ENCODE measurements at places on chromosomes 7 and 10. TPM values are rescaled to one million over a fixed set of nuclear protein-coding genes. Genes with fewer than 3 reads are reported as not detected.
A peak's percentile ranks its signal among the peaks of the same experiment; 100 is the strongest.

- no peak for DNase-seq
- H3K27me3 ChIP-seq = no peaks in the 10 kb centered on the region
- H3K36me3 ChIP-seq = no peaks in the 10 kb centered on the region
- H3K4me1 ChIP-seq = peaks cover 46% of the 10 kb centered on the region
- H3K27ac ChIP-seq = no peak overlapping the region
These were observed 300.4 kb downstream of the AHR start for GRCh38 chr7:17598846-17599245.

GRCh38 chr7:10908600-10908999 lies 65.1 kb upstream of the PHF14 start:
- no peaks in the 10 kb centered on the region for H3K27me3 ChIP-seq
- H3K4me1 ChIP-seq = no peaks in the 10 kb centered on the region
- no peak for DNase-seq
- H3K36me3 ChIP-seq = no peaks in the 10 kb centered on the region
- H3K4me3 ChIP-seq = no peak overlapping the region
- H3K27ac ChIP-seq = no peak overlapping the region

DNA sequence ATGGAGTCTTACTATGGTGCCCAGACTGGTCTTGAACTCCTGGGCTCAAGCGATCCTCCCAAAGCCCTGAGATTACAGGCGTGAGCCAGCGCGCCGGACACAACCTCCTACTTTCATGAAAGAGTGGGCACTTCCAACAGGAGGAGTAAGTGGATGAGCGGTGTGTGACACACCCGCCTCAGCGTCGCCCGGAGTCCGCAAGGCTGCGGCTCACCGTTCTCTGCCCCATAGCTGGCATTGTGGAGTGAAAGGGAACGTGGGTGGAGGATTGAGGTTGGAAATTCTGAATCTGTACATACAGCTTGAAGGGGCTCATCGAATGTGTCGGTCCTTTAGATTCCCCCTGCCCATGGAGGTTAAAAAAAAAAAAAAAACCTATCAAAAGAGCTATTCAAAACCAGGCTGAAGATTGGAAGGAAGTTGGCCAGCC lies 524 bp upstream of the PRXL2A start:
- DNase-seq = peak; percentile 62
- no peaks in the 10 kb centered on the region for H3K27me3 ChIP-seq
- no peaks in the 10 kb centered on the region for H3K36me3 ChIP-seq
- no peak overlapping the region for H3K27ac ChIP-seq

GRCh38 chr7:117836-118614 lies 74.3 kb upstream of the FAM20C start:
- no peak overlapping the region for H3K4me3 ChIP-seq
- 0 out of 2 replicates have a peak, but pooled peaks cover 4% of the 10 kb centered on the region for H3K27me3 ChIP-seq
- no peaks in the 10 kb centered on the region for H3K36me3 ChIP-seq
- H3K4me1 ChIP-seq = no peaks in the 10 kb centered on the region

- H3K27ac ChIP-seq = no peak overlapping the region
- no peaks in the 10 kb centered on the region for H3K27me3 ChIP-seq
- DNase-seq = no peak
- H3K4me1 ChIP-seq = peaks cover 9% of the 10 kb centered on the region
These were observed 288.3 kb downstream of the CAMK1D start for GRCh38 chr10:12637649-12638048.

DNA sequence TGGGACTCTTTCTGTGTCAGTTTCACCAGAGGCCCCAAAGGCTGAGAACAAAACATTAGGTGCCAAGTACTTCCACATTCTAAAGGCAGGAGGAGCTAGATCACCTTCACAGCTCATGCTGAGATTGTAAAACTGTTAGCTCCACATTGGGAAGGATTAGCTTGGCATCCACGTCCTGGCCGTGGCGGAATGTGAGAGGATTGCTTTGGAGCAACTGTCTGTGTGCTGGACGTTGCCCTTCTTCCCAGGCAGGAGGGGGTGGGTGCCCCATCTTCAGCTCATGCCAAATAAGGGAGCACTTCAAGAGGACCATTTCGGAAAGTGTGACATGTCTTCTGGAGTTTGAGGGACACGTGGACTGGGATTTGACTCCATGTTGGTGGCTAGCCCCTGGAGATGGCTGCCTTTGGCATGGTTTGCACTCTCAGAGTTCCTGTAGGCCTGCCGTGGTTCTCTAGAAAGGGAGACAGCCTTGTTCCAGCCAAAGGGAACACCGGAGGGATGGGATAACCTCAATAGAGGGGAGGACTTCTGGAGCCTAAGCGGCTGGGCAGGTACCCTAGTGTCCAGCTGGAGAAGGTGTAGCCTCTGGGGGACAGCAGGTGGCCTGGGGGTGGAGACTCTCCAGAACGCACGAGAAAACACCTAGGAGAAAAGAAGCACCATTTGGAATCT lies 19.9 kb upstream of the FMC1 start:
- H3K36me3 ChIP-seq = no peaks in the 10 kb centered on the region
- H3K4me3 ChIP-seq = no peak overlapping the region
- no peaks in the 10 kb centered on the region for H3K27me3 ChIP-seq
- DNase-seq = no peak

GRCh38 chr7:7104314-7104698 lies 78.0 kb upstream of the C1GALT1 start:
- no peak for DNase-seq
- peaks cover 15% of the 10 kb centered on the region for H3K4me1 ChIP-seq
- no peaks in the 10 kb centered on the region for H3K27me3 ChIP-seq
- H3K27ac ChIP-seq = no peak overlapping the region

- no peaks in the 10 kb centered on the region for H3K36me3 ChIP-seq
- H3K27me3 ChIP-seq = no peaks in the 10 kb centered on the region
- peaks cover 19% of the 10 kb centered on the region for H3K4me1 ChIP-seq
- H3K27ac ChIP-seq = no peak overlapping the region
- peak; percentile 53 for DNase-seq
- no peak overlapping the region for H3K4me3 ChIP-seq
These were observed 223.5 kb upstream of the PHYHIPL start for GRCh38 chr10:58952747-58953466.

DNA sequence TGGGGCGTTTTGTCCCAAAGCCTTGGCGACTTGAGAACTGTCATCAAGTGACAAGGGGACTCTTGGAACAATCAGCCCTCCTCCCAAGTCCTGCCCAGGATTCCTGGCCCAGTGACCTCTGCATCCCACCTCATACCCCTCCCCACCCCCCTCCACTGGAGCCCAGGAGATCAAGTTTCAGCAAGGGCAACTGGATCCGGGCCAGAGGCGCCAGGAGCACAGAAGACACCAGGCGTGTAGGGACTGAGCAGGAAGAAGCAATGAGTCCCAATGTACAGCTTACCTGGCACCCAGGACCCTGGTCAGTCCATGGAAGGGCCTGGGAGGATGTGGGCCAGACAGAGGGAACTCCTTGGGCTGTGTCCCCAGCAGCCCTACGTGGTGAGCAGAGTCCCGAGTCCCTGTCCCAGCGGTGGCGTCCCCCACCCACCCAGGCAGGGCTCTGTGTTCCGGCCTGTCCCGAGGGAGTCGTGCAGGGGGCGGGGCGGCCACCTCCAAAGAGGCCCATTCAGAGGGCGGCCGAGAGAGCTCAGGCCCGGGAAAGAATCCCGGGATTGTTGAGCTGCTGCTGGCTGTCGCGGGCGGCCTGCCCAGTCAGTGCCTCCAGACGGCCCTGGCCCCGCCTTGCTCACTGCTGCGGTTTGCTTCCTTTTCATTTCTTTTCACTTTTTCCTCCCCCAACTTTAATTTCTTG lies 254.1 kb downstream of the TNS3 start:
- peaks cover 51% of the 10 kb centered on the region for H3K4me1 ChIP-seq
- H3K36me3 ChIP-seq = peaks cover 72% of the 10 kb centered on the region
- H3K27me3 ChIP-seq = no peaks in the 10 kb centered on the region

DNA sequence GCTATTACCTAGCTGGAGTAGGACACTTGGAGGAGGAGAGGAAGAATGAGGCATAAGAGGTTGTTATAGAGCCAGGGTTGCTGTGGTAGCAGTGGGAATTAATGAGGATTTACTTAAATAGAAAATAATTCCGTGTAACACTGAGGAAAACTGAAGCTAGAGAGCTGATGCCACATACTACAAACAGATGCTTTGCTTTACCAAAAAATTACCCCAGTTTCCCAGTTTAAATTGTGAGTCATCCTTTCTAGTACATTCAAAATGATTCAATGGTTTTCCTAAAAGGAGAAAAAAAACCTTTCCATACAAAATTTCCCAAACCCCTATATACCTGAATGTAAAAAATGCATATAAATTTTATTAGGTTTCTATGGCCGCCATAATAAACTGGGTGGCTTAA lies 58.3 kb downstream of the ZNF518A start:
- no peak for DNase-seq
- H3K27ac ChIP-seq = no peak overlapping the region
- no peaks in the 10 kb centered on the region for H3K4me1 ChIP-seq
- H3K36me3 ChIP-seq = no peaks in the 10 kb centered on the region

- no peaks in the 10 kb centered on the region for H3K4me1 ChIP-seq
- H3K4me3 ChIP-seq = no peak overlapping the region
- H3K27ac ChIP-seq = no peak overlapping the region
These were observed 541.7 kb upstream of the SORCS1 start for GRCh38 chr10:107706096-107706725.

DNA sequence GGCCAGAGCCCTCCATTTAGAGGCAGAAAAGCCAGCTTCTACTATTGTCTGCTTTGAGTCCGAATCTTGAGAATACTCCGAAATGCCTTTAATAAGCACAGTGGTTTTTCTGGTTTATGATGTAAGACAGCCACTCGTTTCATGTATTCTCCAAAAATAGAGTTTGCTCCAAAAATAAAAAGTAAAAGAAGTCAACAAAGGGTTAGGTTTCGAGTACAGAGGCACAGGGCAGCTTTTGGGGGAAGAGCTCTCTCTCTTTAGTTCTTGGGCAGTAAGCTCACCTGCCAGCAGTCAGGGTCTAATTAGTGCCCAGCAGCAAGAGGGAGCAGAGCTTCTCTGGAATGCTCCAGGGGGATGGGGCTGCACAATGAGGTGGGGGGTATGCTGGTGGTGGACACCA lies 20.2 kb downstream of the CREB3L2 start:
- no peak overlapping the region for H3K4me3 ChIP-seq
- DNase-seq = no peak
- H3K36me3 ChIP-seq = peaks cover 18% of the 10 kb centered on the region

Gene DLX6
- total RNA-seq = 1.8 TPM

Gene CPEB3
- total RNA-seq = 0.82 TPM

Gene GNGT1
- total RNA-seq = not detected

Gene CYP3A4
- total RNA-seq = not detected

Gene SNCG
- 0.74 TPM for total RNA-seq
